A549 treated with ZK216348 at 1 μM for 4 hours (cell line): ENCODE measurements at places on chromosomes 16 and 17. TPM values are rescaled to one million over a fixed set of nuclear protein-coding genes. Genes with fewer than 3 reads are reported as not detected.

The EPX gene
- total RNA-seq: not detected in 5 replicates

The TEKT1 gene
- 0.12 to 0.21 TPM in 2 of 5 replicates, not detected in the others for total RNA-seq

The ARRB2 gene
- 51.4 to 69.2 TPM (median 63.0 TPM) in 5 replicates for total RNA-seq

The IL34 gene
- 0.32 to 0.83 TPM (median 0.43 TPM) in 4 of 5 replicates, not detected in the other for total RNA-seq

The EEF2KMT gene
- total RNA-seq: 21.9 to 27.8 TPM (median 27.2 TPM) in 5 replicates

The CES3 gene
- total RNA-seq: 1.7 to 4.1 TPM (median 2.0 TPM) in 5 replicates

The CD7 gene
- total RNA-seq: 0.11 TPM in 1 of 5 replicates, not detected in the others

The ADCY9 gene
- total RNA-seq: 5.5 to 8.7 TPM (median 8.0 TPM) in 5 replicates

The CCL23 gene
- total RNA-seq: not detected in 5 replicates

The SLC52A1 gene
- total RNA-seq: 0.33 to 1.1 TPM (median 0.75 TPM) in 5 replicates

The CA5A gene
- not detected in 5 replicates for total RNA-seq

The TBX6 gene
- 0.20 to 0.50 TPM (median 0.27 TPM) in 5 replicates for total RNA-seq

The SF3B3 gene
- 132 to 214 TPM (median 196 TPM) in 5 replicates for total RNA-seq

The ZNF19 gene
- total RNA-seq: 1.5 to 4.1 TPM (median 2.1 TPM) in 5 replicates

The AURKB gene
- 144 to 164 TPM (median 152 TPM) in 5 replicates for total RNA-seq

The KRT33A gene
- not detected in 5 replicates for total RNA-seq

The CACNA1H gene
- 6.3 to 18.6 TPM (median 17.1 TPM) in 5 replicates for total RNA-seq

The TBC1D28 gene
- not detected in 5 replicates for total RNA-seq

The MARCHF10 gene
- 0.47 to 1.9 TPM (median 1.5 TPM) in 5 replicates for total RNA-seq

The BAHCC1 gene
- total RNA-seq: 6.5 to 12.9 TPM (median 12.1 TPM) in 5 replicates

The ACSM3 gene
- total RNA-seq: 2.8 to 6.9 TPM (median 4.1 TPM) in 5 replicates

The RND2 gene
- total RNA-seq: 0.13 to 0.25 TPM (median 0.16 TPM) in 4 of 5 replicates, not detected in the other

The CA7 gene
- not detected in 5 replicates for total RNA-seq

The CIBAR2 gene
- not detected in 5 replicates for total RNA-seq

The SMTNL2 gene
- 0.24 to 1.3 TPM (median 0.73 TPM) in 5 replicates for total RNA-seq

The CES5A gene
- total RNA-seq: not detected in 5 replicates

The RPS15A gene
- total RNA-seq: 2,113 to 2,838 TPM (median 2,279 TPM) in 5 replicates

The BICDL2 gene
- total RNA-seq: not detected in 5 replicates

The KRT33B gene
- not detected in 5 replicates for total RNA-seq

The CRYM gene
- total RNA-seq: 1.5 to 2.3 TPM (median 1.6 TPM) in 5 replicates

The PYY gene
- total RNA-seq: not detected in 5 replicates

The OVCA2 gene
- total RNA-seq: 46.0 to 83.1 TPM (median 74.2 TPM) in 5 replicates

The PIMREG gene
- total RNA-seq: 31.8 to 47.1 TPM (median 42.7 TPM) in 5 replicates

The KRTAP4-1 gene
- total RNA-seq: 0.32 TPM in 1 of 5 replicates, not detected in the others

The CD300LG gene
- not detected in 5 replicates for total RNA-seq

The PIP4K2B gene
- total RNA-seq: 33.4 to 50.7 TPM (median 44.7 TPM) in 5 replicates

The SMIM5 gene
- total RNA-seq: 0.64 to 1.4 TPM (median 1.1 TPM) in 5 replicates

The PRAC2 gene
- total RNA-seq: not detected in 5 replicates

The DPEP3 gene
- not detected in 5 replicates for total RNA-seq

The LGALS9B gene
- 0.15 TPM in 1 of 5 replicates, not detected in the others for total RNA-seq

The ERI2 gene
- 7.3 to 15.4 TPM (median 12.8 TPM) in 5 replicates for total RNA-seq

The KIF19 gene
- not detected in 5 replicates for total RNA-seq

The ZNF423 gene
- total RNA-seq: 0.07 to 0.31 TPM (median 0.14 TPM) in 5 replicates

The TRAP1 gene
- 98.4 to 147 TPM (median 136 TPM) in 5 replicates for total RNA-seq
